ENCODE measurements at places on chromosomes 13 and 19.

DNA sequence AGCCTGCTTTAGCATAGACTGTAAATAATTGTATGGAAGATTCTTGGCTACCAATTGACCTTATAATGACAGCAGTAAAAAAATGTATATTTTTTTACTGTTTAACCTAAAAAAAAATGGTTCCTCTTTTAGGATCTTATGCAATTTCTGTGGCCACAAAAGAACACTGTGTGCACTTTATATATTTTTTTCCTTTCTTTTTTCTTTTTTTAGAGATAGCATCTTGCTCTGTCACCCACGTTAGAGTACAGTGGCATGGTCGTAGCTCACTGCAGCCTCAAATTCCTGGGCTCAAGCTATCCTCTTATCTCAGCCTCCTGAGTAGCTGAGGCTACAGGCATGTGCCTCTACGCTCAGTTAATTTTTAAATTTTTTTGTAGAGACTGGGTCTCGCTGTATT lies 6.1 kb downstream of the FLT3 start:
- DNase-seq: no peak

DNA sequence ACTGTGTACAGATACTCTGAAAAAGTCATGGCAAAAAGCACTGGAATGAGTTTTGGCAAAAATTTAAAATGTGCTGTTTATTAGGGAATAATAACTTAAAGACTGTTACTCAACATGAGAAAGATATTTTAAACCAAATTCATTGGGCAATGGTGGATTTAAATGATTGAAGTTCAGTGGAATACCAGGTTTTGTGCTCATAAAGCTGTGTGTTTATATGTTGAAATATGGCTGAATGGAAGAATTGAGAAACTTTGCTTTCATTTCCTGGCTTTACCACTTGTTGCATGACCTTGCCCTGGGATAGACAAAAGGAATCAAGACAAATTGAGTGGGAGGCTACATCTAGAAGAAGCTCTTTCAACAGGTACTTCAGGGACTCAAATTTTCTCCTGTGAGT lies 246.4 kb downstream of the GPC5 start:
- DNase-seq: no peak

- DNase-seq: no peak
These were observed 11.6 kb downstream of the C2CD4C start for GRCh38 chr19:397321-397720.

DNA sequence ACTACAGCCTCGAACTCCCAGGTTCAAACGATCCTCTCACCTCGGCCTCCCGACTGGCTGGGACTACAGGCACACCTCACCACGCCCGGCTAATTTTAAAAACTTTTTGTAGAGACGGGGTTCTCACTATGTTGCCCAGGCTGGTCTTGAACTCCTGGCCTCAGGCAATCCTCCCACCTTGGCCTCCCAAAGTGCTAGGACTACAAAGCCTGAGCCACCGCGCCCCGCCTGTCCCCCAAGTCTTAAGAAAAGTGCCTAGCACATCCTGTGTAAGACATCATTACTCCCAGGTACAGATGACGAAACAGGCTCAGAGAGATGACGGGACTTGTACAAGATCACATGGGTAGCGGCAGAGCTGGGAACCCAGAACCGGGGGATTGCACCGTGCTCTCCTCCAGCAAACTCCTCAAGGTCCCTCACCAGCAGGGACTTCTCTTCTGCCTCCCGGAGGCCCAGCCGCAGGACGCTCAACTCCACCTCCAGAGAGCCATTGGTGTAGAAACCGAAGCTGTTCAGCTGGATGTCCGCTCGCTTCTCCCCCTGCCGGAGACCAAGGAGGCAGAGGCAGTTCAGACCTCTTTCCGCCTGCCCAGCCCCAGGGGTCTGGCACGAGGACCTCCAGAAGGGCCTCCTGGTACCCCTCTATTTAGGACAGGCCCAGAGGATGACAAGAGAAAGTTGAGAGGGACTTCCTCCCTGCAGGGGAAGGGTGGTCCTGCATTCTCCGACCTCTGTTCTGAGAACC lies 1.0 kb downstream of the GPR108 start:
- DNase-seq: peak; percentile 86

DNA sequence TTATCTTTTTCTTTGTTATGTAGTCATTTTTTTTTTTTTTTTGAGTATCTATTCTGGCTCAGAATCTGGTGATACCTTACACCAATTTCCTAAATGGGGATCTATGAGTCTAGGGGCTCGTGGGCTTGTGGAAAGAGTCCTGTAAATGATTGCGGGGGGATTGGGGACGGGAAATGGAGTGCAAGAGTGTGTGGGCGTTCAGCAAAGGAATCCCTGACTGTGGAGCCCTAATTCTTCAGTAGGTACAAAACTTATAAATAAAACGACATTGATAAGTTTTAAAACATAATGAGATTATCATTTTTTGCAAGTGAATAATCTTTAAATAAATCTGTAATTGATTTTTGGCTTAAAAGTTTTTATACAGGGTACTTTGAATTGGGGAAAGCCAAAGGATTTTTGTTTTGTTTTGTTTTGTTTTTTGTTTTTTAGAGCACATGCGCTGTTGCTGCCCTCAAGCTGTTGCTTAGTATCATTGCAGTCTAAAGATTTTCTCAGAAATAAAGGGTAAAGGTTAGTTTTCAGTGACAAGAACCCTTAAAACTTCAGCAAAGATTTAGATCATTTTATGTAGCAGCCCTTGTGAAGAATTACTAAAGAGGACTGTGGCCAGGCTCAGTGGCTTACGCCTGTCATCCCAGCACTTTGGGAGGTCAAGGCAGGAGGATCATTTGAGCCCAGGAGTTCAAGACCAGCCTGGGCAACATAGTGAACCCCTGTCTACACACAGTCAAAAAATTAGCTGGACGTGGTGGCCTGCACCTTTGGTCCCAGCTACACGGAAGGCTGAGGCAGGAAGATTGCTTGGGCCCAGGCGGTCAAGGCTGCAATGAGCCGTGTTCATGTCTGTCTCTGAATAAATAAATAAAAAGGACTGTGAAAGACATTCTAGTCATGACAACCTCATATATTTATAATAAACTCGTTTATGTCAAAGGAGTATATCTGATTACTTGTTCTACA lies 1.7 kb downstream of the ERCC5 start:
- DNase-seq: peak; percentile 81

- DNase-seq: peak; percentile 81
These were observed 1.2 kb downstream of the KLF12 start for GRCh38 chr13:74132776-74133656.

GRCh38 chr19:31286491-31286890 lies 62.7 kb downstream of the TSHZ3 start:
- DNase-seq: no peak

DNA sequence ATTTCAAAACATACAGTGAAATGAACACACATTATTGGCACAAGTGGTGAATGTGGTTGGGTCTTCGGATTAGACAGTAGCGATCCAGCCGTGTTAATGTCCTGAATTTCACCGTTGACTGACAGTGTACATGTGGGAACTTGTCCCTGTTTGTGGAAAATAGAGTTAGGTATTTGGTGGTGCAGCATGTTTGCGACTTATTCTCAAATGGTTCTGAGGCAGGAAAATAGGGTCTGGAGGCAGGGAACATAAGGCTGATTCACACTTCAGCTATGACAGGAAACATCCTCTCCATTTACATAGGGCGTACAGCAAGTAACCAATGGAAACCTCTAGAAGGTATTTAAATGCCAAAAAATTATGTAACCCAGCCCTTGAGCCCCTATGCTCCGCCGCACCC lies 4.2 kb downstream of the LGALS7B start:
- DNase-seq: no peak

GRCh38 chr13:111326621-111326965 lies 6.2 kb downstream of the TEX29 start:
- no peak for DNase-seq

GRCh38 chr13:63501702-63502101 lies 2086.1 kb upstream of the PCDH20 start:
- no peak for DNase-seq

GRCh38 chr13:95246292-95247082 lies 54.8 kb downstream of the ABCC4 start:
- no peak for DNase-seq

DNA sequence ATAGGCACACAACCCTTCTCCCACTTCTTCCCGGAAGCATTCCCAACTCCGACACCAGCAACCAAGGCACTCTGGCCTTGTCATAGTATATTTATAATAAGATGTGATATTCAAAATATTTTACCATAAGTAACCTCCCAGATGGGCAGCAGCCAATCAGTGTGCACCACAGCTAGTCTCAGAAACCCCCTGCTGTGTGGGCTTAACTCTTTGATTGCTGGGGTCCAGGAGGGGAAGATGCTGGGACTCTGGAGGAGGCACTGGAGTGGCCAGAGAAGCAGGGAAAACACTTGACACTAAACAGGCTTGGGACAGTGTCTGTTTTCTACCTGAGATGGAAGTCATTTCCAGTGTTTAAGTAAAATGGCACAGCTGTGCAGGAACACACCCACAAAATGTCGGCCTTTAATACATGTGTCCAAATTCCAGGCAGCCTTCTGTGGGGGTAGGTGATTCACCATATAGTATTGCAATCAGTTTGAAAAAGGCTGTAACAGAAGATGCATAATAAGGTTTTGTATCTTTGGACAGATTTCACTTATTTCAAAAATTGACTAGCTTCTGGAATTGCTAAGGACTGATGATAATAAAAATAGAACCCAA lies 100.7 kb downstream of the MBNL2 start:
- DNase-seq: no peak

- peak; percentile 83 for DNase-seq
These were observed 34.2 kb upstream of the PNMA8B start for GRCh38 chr19:46529622-46530451.

GRCh38 chr19:40348961-40349507 lies 539 bp downstream of the PLD3 start:
- no peak for DNase-seq

- DNase-seq: no peak
These were observed 21.9 kb downstream of the SMIM24 start for GRCh38 chr19:3458229-3459088.

DNA sequence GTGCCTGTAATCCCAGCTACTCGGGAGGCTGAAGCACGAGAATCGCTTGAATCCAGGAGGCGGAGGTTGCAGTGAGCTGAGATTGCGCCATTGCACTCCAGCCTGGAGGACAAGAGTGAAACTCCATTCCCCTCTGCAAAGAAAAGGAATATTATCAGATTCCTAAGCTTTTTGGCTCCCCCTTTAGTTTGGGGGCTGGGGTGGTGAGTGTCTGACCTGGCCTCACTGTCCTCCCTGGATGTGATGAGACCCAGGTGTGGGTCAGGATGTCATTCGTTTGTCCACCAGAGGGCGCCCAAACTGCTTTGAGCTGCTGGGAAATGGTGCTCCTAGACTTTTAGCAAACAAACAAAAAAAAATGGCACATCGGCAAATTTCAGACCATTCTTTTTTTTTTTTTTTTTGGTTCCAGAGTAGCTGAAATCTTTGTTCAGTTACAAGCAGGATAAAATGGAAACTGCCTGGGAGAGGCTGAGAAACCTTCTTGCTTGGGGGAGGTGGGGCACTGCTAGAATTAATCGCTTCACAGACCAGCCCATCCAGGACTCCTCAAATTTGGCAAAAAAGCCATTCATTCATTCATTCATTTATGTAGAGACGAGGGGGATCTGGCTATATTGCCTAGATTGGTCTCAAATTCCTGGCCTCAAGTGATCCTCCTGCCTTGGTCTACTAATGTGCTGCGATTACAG lies 29.4 kb downstream of the SPC24 start:
- peak; percentile 90 for DNase-seq

DNA sequence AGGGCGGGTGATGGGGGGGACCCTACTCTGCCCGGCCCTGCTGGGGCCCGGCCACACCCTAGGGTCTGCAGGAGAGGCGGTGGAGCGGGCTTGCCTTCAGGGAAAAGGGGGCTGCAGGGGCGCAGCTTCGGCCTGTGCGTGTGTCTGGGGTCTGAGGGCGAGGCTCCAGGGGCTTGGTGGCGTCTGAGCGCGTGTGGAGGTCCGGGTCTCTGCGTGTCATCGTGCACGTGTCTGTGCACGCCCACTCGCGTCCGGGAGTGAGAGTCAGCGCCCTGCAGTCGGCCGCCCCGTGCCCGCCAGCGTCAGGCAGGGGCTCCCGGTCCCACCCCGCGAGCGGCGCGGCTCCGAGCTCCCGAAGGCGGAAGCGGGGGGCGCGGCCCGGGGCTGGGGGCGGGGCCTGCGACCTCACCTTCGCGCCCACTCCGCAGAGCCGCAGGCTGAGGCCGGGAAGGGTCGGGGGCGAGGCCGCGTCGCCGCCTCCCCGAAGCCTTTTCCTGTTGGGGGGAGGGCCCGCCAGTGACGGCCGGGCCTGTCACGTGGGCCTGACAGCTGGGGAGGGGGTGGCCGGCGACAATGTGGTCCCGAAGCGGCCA lies at the start of gene ARHGAP45:
Gene ARHGAP45 (plus strand): TSS at position 420 of the 593 bp plus-strand sequence. CDS start 239 bp downstream, outside the sequence.
- peak; percentile 92 for DNase-seq

DNA sequence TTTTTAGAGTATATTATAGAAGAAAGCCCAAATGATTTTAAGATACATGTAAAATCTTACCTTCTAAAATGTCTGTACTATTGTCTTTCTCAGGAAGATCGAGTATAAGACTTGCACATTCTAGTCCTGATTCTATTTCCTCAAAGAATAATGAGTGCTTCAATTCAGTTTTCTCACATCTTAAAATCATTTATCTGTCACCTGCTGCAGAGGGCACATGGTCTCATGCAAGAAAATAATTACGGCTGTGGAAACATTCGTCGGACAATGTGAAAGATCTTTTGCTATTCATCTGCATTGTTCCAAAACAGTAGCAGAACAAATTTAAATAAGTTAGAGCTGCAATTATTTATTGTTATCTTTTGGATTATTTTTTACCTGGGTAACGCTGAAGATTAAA lies 1403.5 kb downstream of the PCDH9 start:
- no peak for DNase-seq

DNA sequence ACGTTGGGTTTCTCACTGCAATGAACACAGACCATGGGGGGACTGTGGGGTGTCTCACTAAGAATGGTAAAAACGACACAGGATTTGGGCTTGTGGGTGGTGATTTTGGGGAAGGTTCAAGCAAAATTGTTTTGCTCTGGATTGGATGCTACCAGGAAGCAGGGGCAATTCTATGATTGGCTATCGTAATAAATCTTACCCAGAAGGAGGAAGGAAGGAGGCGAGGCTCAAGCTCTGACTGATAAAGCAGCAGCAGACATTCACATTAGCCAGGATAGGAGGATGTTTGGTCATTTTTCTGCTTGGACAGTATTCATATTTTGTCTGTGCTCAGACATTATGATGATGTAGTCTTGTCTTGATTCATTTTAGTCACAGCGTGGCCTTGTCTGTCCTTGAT lies 1.5 kb downstream of the ZNF576 start:
- DNase-seq: no peak

- no peak for DNase-seq
These were observed 67.9 kb downstream of the EFNB2 start for GRCh38 chr13:106467427-106468122.

DNA sequence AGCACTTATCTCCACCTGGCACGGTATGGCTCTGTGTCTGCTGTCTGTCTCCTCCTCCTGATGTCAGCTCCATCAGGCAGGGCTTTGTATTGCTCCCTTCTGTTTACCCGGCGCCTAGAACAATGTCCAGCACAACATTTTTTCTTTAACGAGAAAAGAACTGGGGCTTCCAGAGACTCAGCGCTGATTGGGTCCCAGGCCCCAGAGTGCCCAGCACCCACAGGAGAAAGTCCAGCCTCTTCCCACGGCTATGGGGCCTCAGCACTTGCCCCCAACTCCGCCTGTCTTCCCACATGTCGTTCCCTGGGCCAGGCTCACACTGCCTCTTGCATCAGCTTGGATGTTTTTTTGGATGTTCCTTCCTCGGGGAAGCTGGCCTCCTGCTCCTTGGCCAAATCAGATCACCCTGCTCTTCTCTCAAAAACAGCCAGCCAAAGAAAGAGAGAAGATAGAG lies 6.9 kb downstream of the MYPOP start:
- DNase-seq: no peak

GRCh38 chr13:99393791-99394735 lies 86.9 kb upstream of the GPR183 start:
- DNase-seq: no peak

GRCh38 chr13:32047793-32048192 lies 16.2 kb downstream of the FRY start:
- no peak for DNase-seq

All from Karpas-422 (cell line).